ENCODE measurements at places on chromosomes 3 and 15.
A peak's percentile ranks its signal among the peaks of the same experiment; 100 is the strongest.

GRCh38 chr3:127427666-127428065 lies 139.8 kb upstream of the PRR20G start:
- peak; percentile 34 for DNase-seq

GRCh38 chr15:69308949-69309348 lies 10.2 kb downstream of the PAQR5 start:
- DNase-seq = no peak

DNA sequence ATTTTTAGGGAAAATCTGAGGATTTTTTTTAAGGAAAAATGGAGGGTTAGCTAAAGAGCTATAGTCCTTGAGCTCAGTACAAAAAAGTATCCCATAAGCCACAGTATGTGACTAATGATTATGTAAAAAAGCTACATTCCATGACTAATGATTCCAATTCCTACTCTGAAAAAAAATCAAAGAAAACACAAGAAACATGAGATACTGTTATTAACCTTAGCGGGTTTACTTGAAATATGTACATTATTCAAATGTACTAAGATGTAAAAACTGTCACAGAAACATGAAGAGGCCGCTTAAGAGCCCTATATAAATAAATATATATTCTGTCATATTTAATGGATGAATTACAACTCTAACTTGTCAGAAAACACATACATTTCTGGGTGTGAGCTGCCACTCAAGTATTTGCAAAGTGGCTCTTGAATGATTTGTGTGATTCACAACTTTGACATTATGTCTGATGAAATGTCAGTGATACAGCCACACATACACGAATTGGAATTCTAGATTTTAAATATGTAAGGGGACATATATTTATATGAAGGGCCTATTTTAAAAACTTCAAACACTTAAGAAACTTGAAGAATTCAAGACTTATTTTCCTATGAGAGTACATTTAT lies 518.7 kb upstream of the SUCLG2 start:
- no peak for DNase-seq

DNA sequence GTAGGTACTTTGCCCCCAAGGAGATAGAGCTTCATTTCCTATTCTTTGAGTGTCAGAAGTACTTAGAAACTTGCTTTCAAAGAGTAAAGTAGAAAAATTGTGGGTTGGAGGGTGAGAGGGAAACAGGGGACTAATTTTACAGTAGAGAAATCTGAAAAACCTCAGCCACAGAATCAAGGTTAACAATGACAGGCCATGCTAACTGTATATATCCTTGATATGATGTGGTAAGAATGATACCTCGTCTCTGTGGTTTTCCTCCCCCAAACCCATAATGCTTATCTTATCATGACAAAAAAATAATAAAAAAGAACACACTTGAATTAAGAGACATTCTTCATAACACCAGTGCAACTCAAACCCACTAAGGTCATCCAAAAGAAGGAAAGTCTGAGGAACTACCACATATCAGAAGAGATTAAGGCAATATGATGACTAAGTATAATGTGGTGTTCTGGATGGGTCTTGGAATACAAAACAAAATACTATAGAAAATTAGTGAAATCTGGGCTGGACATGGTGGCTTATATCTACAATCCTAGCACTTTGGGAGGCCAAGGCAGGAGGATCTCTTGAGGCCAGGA lies 360.4 kb downstream of the ULK4 start:
- DNase-seq = no peak

DNA sequence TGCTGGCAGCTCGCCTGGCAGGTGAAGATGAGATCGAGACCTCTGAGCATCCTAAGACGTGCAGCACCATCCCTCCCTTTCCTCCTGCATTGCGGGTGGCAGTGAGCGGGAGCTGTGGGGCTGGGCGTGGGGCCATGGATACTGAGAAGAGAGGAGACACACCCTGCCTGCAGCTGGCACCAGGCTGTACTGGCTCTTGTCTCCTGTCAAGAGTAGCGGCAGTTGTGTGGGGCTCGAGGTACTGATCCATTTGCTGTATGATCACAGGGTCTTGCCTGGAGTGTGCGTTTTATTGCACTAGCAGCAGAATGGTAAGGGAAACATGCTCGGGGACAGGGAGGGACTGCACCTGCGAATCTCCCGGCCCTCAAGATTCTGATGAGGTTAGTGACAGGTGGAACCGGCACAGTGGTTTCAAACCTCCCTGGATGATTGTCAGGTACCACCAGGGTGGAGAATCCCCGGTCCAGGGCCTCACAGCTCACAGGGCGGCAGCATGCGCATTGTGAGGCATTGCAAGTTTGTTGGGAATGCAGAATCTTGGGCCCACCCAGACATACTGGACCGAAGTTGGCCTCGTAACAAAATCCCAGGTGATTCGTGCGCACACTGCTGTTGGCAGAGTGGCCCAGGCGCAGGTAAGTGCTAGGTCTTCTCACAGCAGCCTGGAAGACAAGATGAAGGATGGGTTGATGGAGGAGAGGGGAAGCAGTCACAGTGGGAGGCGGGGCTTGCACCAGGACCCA lies 14.1 kb downstream of the SYNM start:
- DNase-seq = no peak

DNA sequence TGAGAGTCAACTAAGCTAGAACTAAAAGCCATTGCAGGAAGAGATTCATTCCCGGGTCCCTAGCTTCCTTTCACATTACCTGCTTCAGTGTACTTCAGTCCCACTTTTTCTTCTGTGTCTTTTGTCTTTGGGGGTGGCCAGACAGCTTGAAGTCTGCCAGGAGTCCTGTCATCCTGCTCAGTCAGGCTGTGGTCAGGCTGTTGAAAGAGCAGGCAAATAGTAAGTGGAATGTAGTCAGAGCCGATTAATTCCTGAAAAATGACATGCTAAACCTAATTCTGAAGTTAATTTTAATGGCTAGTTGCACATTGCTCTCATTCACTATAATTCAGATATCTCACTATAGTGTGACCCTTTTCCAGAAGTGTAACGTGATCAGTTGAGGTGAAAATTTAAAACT lies 129.6 kb downstream of the FMN1 start:
- DNase-seq = no peak

- DNase-seq = no peak
Observed at GRCh38 chr3:136247436-136247835, 2.7 kb upstream of the PCCB start.

- DNase-seq = no peak
Observed at GRCh38 chr3:87949189-87949878, 109.5 kb downstream of the CGGBP1 start.

GRCh38 chr3:12148183-12148940 lies 10.3 kb downstream of the TIMP4 start:
- no peak for DNase-seq

DNA sequence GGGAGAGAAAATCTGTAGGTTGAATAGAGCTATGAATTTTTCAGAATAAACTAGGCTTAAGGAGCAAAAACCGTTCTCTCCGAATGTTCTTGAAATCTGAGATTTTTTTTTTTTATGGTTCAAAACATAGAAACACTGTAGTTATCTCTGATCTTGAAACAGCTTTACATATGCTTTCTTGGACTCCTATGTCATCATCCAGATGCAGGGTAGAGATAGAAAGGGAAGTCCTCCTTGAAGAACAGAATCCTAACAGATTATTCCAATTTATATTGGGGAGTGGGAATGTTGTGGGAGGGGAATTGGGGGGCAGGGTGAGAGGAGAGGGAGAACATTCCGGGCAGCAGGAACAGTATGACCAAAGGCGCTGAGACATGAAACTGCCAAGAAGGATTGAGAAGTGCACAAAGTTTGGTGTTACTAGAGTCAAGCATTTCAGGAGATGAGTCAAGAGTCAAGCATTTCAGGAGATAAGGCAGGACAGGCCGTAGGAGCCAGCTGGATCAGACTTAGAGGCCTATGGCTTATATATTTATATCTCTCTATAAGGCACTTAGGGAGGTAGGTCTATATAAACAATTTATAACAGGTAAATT lies 21.9 kb upstream of the ST3GAL6 start:
- no peak for DNase-seq

GRCh38 chr15:75723847-75724660 lies 11.4 kb upstream of the CSPG4 start:
- DNase-seq = peak; percentile 76

DNA sequence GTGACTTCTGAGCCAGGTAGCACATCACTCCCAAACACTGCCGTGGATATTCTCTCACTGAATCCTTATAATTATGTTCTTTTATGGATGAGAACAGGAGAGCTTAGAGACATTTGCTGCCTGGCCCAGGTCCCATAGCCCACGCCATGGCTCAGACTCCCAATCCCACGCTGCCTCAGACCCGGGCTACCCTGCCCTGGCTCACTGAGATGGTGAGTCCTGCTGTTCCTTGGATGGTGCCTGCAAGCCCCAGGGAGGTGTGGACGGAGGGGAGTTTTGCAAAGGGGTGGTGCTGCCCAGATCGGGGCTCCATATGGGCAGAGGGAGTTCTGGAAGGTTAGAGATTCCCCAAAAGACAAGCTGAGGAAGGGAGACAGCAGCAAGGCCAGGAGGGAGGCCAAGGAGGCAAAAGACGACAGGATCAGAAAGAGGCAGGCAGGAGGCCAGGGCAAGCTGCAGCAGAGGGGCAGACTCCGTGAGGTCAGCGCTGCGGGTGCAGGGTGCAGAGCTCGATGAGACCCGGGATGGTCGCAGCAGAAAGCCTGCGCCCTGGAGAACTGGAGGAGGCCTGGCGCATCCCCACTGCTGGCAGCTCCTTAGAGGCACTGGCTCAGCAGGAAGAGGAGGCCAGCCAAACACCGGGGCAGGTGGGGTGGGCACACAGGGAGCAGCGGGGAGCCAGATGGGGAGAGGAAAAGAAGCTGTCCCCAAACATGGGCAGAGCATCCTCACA lies 95.7 kb upstream of the ALDH1A3 start:
- peak; percentile 25 for DNase-seq

- no peak for DNase-seq
Observed at GRCh38 chr15:101295607-101296161, 636 bp upstream of the SNRPA1 start.

GRCh38 chr3:127570520-127570919 lies 20.0 kb downstream of the TPRA1 start:
- DNase-seq = no peak

- no peak for DNase-seq
Observed at GRCh38 chr15:96670389-96670788, 339.9 kb downstream of the NR2F2 start.

- no peak for DNase-seq
Observed at GRCh38 chr3:51947215-51947900, 5.2 kb downstream of the PARP3 start.

- DNase-seq = no peak
Observed at GRCh38 chr15:59011262-59011952, 23.9 kb downstream of the RNF111 start.

GRCh38 chr3:113552851-113553250 lies 20.5 kb downstream of the SIDT1 start:
- DNase-seq = no peak

DNA sequence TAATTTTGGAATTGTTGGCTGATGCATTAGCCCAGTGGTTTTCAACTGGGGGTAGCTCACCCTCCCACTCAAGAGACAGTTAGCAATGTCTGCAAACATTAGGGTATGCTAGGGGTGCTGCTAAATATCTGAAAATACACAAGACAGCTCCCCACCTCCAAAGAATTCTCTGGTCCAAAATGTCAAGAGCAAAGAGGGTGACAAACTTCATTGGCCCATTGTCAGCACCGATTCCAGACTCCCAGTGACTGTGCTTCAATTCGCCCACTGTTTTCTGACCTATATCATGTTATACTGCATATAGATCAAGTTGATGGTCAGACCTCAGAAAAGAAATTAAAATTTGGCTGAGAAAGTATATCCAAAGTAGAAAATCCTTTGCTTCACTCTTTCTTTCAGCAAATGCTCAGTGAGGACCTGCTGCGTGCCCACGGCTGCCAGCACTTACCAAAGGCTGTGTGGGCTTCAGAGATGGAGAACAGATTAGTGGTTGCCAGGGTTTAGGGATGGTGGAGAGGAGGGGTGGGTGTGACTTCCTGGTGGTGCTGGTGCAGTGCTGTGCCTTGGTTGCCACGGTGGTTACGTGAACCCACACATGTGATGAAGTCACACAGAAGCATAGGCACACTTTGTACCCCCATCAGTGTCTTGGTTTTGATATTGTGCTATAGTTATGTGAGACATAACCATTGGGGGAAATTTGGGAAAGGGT lies 204.0 kb downstream of the PLCL2 start:
- no peak for DNase-seq

DNA sequence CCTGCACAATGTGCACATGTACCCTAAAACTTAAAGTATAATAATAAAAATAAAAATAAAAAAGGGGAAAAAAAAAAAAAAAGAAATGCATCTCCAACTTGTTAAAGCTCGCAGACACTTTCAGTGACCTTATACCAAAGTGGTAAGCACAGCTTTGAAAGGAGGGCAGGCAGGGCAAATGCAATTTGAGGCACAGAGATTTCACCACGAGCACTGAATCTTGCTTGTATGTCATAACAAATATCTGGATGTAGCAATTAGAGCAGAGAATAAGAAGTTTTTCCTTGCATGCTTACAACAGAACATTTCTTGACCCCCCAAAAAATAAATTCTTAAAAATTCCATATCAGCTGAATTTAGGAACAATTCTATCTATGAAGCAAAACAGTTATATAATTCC lies 66.5 kb downstream of the FBN1 start:
- DNase-seq = no peak

- DNase-seq = no peak
Observed at GRCh38 chr3:98730886-98731537, 32.1 kb upstream of the ST3GAL6 start.

GRCh38 chr15:68515371-68516095 lies 63.3 kb upstream of the CORO2B start:
- DNase-seq = no peak

- no peak for DNase-seq
Observed at GRCh38 chr3:167773584-167773983, 38.1 kb downstream of the SERPINI1 start.

DNA sequence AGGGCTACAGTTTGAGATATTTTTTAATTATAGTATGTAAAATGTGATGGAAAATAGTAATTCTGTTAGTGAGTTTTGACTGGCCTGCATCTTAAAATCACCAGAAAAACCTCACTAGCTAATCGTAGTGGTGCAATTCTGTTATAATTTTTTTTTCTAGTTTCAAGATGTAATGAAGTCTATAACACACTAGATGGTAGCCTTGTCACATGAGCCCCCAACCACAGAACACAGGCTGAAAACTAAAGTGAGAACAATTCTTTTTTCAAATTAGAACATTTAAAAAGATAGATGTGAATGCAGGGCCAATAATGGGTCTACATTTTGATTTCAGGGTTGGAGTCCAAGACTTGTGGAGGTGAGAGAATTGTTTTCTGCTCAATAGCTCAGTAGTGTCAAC lies 83.3 kb upstream of the KCNH8 start:
- DNase-seq = no peak

- DNase-seq = no peak
Observed at GRCh38 chr3:60147249-60147950, 1097.6 kb upstream of the CFAP20DC start.

- no peak for DNase-seq
Observed at GRCh38 chr3:514192-514591, 317.6 kb downstream of the CHL1 start.

DNA sequence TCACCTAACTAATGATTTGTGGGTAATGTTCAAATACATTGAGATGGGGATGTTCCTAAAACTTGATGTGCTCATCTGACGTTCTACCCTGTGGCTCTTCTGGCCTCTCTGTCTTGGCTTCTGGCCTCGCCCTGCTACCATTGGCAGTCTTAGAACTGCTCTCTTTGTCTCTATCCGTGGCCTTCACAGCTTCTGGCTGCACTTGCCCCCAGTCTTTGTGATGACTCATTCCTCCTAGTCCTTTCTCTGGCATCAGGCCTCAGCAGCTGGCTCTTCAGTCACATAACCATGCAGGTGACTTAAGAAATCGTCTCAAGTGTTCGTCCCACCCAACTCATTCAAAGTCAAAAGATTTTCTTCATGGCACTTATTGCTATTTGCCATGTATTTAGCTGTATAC lies 188.1 kb downstream of the BBX start:
- DNase-seq = no peak

GRCh38 chr15:76006136-76006778 lies 6.0 kb downstream of the NRG4 start:
- DNase-seq = no peak
